ENCODE measurements at places on chromosomes 12 and 14.

- no peak for DNase-seq
These were observed 102.6 kb downstream of the OSBPL8 start for GRCh38 chr12:76457010-76457409.

- no peak for DNase-seq
These were observed 20.1 kb downstream of the SPRING1 start for GRCh38 chr12:116717466-116718437.

DNA sequence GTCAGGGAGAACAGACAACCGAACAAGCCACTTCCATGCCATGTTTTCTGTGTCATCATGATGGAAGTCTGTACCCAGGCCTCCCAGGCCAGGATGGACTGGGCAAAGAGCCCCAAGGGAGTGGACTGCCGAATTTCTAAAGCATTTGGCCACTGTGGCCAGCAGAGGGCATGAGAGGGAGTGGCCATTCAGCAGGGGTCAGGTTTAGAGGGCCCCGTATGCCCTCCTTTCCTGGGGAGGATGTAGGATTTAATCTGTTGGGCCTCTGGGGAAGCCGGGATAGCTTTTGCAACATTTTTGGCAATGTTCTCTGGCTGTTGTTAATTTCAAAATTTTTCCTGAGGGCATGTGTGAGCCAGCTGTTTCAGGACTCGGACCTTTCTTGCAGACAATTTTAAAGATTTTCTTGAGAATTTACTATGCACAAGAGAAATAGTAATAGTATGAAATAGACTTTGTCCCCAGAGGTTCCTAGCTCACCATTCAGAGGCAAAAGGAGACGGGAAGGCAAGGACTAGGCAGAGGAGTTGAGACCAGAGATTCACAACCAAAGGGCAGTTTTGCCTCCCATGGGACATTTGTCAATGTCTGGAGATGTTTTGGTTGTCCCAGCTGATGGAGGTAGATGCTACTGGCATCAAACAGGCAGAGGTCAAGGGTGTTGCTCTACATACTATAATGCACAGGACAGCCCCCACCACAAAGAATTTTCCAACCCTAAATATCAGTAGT, 18.0 kb downstream of the ACACB start:
- DNase-seq, result no peak

- DNase-seq, result no peak
These were observed 492.2 kb upstream of the CCDC196 start for GRCh38 chr14:65993996-65994395.

GRCh38 chr12:14885718-14886221, at the start of gene MGP:
TSS of gene MGP (minus strand) at chr12:14885854. CDS start at chr12:14885791, 63 bp downstream.
- no peak for DNase-seq

DNA sequence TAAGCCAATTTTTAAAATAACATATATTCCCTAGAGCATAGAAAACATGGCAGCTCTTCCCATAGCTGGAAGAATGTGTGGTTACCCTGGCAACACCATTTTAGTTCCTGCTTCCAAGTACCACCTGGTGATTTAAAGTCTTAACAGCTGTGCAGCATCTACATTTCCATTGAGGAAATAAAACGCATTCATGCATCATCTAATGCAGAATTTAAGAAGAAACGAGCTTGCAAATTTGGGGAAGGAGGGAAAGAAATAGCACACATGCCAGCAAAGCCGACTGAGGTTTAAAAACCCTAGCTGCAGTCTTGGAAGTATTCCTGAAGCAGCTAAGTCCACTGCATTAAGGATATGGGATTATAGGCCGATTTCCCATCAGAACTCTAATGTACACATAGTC, 22.8 kb upstream of the SLC38A2 start:
- no peak for DNase-seq

DNA sequence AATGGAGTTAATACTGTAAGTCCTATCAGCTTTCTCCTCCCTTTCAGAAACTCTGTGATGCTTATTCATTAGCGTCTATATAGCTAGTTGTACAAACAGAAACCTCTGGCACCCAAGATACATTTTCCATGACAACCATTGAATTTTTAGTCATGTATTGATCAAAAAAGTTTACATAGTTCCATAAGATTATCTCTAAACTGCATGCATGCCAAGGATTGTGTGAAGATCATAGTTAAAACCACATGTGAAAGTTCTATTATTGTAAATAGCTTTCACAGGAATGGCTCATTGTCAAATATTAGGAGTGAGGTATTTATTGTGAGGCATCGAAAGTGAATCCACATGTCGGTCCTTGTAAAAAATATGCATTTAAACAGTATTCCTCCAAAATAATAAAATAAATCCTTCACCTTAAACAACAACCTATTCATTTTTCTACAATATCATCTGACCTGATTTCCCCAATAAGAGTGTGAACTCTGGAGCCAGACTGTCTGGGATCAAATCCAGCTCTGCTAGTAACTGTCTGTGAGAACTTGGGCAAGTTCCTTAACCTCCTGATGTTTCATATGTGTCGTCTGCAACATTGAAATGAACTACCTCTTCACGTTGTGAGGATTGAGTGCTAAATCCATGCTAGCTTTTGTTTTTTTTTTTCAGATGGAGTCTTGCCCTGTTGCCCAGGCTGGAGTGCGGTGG, 10.6 kb upstream of the CDKL1 start:
- no peak for DNase-seq

DNA sequence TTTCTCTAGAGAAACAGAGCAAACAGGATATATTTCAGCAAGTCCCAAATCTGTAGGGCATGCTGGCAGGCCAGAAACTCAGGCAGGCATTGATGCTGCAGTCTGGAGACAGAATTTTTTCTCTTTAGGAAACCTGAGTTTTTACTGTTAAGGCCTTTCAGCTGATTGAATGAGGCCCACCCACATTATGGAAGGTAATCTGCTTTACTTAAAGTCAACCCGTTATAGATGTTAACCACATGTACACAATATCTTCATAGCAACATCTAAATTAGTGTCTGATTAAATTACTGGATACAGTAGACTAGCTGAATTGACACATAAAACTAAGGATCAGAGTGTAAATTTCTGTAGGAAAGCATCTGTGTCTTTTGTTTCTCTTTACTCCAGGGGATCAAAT, 65.2 kb downstream of the SRGAP1 start:
- no peak for DNase-seq

DNA sequence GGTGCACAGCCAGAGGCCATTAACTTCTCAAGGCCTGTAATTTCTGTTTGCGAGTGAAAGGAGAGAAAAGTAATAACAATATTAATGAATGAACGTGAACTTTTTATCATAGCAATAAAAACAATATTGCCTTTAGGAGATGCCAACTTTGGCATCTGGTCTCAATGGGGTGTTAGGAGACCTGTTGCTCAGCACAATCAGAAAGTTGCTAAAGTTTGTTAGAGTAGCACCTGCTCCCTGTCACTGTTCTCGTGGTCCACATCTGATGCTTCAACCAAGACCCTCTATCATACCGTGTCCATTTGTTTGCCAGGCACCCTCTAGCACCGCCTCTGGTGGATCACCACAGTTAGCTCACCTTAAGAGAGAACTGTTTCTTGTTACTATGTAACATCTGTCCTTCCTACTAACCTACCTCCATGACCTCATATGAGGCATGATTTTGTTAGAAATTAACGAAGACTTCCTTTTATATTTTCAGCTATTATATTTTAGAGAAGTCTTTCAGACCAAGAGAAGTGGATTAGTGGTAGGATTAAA, 12.5 kb upstream of the CLEC4E start:
- DNase-seq, result no peak

DNA sequence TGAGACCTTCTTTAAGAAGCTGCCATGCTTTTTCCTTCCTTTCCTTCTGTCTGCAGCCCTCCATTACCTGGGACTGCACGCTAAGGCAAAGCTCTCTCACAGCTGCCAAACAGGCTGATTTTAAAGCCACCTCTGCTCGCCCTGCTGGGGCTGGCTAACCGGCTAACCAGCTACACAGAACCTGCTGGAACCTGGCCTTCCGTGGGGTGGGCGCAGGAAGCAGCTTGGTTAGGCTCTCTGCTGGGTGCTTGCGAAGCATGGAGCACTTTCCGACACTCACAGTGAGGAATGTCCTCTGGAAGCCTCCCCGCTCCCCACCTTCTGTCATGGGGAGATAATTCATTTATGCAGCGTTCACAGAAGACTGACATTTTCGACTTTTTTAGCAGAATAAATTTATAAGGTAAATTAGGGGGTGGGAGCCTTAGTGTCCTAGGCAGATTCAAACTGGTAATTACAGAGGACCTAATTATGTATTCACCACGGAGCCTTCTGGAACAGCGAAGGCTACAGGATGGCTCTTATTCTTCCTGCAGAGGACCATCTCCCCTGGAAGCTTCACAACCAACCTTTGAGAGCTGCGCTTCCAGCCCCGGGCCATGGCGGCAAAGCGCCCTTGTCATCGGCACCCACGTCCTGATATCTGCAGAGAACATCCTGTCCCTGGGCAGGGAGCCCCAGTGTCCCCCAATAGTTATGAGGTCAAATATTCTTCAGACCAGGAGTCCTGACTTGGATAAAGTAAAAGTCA, 12.4 kb upstream of the BCL11B start:
- no peak for DNase-seq

GRCh38 chr12:29146196-29146595, 2.9 kb upstream of the FAR2 start:
- DNase-seq, result no peak

- no peak for DNase-seq
These were observed 448.8 kb upstream of the CCDC196 start for GRCh38 chr14:66037361-66037760.

DNA sequence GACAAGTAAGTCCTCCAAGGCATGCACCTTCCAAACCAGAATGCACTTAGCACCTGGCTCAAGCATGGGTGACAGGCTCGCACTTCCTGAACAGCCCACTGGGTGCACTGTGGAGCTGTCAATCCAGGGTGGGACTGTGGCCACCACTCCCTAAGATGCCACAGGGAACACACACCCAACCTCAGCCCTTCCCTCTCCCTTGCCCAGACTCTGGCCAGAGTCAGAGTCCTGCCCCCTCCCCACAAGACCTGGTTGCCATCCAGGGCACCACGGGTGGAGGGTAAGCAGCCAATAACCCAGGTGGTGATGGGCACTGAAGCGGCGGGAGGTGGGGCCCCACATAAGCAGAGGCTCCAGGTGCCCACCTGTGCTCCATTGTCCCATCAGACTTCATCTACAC, 160.6 kb downstream of the MYRFL start:
- DNase-seq, result no peak

- DNase-seq, result no peak
These were observed 3.2 kb upstream of the CAMKK2 start for GRCh38 chr12:121299662-121300061.

GRCh38 chr12:62215506-62215905, 44.7 kb upstream of the USP15 start:
- no peak for DNase-seq

- no peak for DNase-seq
These were observed 115.2 kb downstream of the BMP4 start for GRCh38 chr14:53841109-53842099.

DNA sequence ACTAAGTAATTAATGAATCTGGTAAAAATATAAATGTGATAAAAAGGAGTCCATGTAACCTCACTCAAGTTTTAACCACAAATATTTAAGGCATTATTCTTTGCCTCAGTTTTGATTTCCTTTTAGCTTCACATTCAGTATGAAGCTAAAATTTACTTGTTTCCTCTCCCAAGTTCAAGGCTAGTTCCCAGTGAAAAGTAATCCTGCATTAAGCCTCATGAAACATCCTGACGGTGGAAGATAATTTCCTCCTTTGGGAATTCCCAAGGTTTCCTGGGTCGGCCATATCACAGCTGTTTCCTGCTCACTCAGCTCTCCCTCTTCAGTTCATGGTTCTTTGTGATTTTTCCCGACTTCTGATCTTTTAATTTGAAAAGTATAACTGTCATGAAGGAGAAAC, 1256.8 kb upstream of the FLRT2 start:
- DNase-seq, result no peak

- DNase-seq, result no peak
These were observed 216.2 kb upstream of the ABCD2 start for GRCh38 chr12:39835517-39836489.

Data from mesenchymal stem cell (in vitro differentiated cells and primary cell).